ENCODE measurements at places on chromosomes 11 and 22.

GRCh38 chr11:64854534-64855502 lies 10.4 kb upstream of the CDC42BPG start:
- DNase-seq, result no peak

DNA sequence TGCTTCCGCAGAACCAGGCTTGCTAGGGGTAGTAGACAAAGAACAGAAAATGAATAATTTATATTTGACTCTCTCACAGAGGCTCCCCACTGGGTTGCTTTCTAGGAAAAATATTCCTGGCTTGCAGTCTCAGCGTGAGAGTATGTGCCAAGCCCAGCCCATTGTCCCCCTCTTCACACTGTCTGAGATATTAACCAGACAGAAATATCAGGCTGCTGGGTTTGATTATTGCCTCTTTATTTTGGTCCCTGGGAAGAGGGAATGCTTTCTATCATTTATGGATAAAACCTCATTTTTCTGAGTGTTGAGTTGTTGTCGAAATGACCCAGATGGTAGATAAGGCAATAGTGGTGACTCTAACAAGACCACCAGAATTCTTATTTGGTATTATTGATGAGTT lies 367.9 kb downstream of the METTL15 start:
- no peak for DNase-seq

- DNase-seq, result no peak
Measured at GRCh38 chr11:57982776-57983175, 40.9 kb upstream of the OR9Q1 start.

- DNase-seq, result peak; percentile 46
Measured at GRCh38 chr11:76782531-76783293, 444 bp upstream of the TSKU start.

GRCh38 chr11:57679396-57679795 lies 11.5 kb downstream of the ZDHHC5 start:
- no peak for DNase-seq

GRCh38 chr11:92460213-92460612 lies 235.6 kb downstream of the FAT3 start:
- DNase-seq, result no peak

- no peak for DNase-seq
Measured at GRCh38 chr22:30115705-30116104, 35.4 kb downstream of the HORMAD2 start.

GRCh38 chr22:17350292-17350691 lies 19.0 kb upstream of the CECR2 start:
- DNase-seq, result no peak

GRCh38 chr22:19495562-19496323 lies 16.0 kb downstream of the CDC45 start:
- DNase-seq, result no peak

- no peak for DNase-seq
Measured at GRCh38 chr11:62553080-62553838, 6.7 kb upstream of the AHNAK start.

DNA sequence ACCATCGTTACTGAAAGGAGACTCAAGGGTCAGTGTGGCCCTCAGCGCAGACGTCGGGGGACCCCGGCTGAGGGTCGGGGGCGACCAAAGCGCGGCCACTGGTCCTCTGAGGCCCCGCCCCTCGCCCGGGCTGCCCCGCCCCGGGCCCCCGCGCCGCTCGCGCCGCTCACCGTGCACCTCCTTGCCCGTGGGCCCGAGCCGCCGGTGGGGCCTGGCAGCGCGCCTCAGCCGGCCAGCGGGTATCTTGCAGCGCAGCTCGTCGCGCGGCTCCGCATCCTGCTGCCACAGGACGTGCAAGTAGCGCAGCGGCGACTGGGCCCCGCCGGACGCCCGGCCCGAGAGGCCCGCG lies 419 bp downstream of the ANKRD54 start:
- peak; percentile 41 for DNase-seq

DNA sequence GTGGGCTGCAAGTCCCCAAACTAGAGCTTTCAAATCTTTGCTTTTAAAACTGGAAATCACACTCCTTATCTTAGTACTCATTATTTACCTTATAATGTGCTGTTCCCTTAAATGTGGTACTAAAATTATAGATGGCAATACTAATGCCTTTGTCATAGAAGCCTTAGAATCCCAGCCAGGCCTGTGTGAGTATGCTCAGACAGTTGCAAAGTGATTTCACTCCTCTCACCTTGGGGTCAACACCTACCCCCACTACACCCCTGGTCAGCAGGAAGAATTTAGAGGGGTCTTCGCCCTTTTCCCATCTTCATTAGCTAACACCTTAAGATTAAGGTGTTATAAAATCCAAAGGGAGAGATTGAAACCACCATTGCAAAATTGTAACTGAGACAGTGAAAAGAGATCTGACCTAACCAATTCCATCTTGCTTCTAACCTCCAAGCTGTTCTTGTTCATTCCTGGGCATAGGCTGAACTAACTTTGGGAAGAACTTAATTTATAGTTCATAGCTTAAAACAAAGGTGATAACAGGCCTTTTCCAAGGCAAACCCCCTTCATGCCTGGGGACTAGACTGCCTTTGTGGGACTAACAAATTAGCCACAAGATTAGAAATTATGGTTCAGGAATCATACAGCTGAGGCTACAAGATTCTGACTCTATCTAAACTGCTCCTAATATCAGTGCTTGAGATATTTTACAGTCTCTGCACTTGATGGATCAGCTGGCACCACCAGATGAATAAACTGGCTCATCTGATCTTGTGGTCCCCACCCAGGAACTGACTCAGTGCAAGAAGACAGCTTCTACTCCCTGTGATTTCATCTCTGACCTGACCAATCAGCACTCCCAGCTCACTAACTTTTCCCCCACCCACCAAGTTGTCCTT lies 10.4 kb upstream of the MRPL17 start:
- DNase-seq, result peak; percentile 48

GRCh38 chr11:108388576-108388975 lies 78.8 kb downstream of the C11orf65 start:
- no peak for DNase-seq

Data from stimulated activated CD4-positive, alpha-beta T cell treated with anti-CD3 and anti-CD28 coated beads, Interleukin-2, amount 100 ng/mL, for 48 hours (primary cell).